GM13977 (cell line): ENCODE measurements at places on chromosomes 6 and 20.

DNA sequence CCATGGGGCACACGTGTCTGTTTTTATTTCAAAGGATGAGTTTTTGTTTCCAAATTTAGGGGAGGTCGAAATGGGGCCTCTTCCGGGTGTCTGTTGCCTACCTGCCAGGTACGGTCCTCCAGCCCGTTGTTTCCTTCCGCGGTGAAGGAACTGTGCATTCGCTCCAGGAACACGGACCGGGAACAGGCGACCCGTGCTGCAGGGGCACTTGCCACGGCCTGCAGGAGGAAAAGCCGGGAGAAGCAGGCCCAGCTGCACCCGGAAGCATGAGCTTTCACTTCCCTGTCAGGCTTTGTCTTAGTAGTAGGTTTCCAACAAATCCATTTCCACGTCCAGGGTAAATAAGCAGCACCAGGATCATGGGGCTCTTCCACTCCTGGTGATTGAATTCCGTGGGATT, 17.0 kb upstream of the NPEPL1 start:
- no peak for DNase-seq

DNA sequence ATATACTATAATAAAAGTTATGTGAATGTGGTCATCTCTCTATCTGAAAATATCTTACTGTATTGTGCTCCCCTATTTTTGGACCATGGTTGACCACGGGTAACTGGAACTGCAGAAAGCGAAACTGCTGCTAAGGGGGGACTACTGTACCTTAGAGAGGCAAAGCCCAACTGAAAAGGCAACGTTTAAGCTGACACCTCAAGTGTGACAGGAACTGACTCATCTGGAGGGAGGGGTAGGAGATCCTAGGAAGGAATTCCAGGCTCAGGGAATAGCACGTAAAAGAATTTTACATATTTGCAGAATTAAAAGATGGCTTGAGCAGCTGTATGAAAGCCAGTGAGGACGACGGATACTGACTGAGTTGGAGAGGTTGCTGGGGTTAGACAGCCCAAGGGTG, 34.8 kb downstream of the ELOVL2 start:
- peak; percentile 14 for DNase-seq

DNA sequence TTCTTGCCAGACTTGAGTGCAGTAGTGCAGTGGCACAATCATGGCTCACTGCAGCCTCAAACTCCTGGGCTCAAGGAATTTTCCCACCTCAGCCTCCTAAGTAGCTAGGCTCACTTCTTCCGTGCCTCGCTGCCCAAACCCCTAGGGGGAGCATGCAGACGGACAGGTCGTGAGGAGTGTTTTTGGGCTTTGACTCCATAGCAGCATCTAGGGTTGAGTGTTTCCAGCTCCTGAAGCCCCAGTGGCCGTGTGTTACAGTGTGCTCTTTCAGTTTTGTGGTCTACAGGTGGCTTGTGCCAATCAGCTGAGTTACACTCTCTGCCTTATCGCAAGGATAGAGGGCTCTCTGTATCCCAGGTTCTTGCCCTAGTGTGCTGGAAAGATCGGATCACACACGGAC, 33.4 kb downstream of the NCOA3 start:
- no peak for DNase-seq

DNA sequence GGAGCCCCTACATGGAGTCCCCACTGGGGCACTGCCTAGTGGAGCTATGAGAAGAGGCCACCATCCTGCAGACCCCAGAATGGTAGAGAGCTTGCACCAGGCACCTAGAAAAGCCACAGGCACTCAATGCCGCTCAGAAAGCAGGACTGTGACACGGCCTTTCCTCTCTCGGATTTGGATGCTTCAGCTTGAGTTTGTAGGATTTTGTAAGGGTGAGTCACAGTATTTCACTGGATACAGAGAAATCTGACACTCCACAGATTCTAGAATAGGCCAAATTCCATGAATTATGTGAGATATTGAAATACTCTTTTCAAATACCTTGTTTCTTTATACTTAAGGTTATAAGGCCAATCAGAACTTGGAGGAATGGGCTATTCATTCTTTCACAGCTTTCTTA, 424.5 kb downstream of the HTR1B start:
- no peak for DNase-seq

- DNase-seq, result no peak
Observed at GRCh38 chr6:21095462-21095861, 498.1 kb upstream of the SOX4 start.

DNA sequence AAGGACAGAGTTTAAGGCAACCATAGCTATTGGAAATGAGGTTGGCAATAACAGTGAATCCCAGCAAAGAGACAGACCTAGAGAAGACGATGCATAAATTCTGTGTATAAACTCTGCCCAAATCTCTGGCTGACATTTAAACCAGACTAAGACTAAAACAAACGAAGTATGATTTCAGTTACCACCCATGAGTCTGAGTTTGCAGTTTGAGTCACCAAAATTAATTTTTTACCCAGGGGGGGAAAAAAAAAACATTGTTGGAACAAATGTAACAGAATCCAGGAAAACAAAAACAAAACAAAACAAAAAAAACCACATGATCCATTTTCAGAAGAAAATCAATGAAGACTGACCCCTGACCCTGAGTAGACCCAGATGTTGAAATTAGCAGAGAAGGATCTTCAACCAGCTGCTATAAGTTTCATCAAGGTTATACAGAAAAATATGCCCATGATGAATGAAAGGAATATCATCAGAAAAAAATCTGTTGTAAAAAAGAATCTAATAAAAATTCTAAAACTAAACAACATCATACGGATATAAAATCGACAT, 190.8 kb downstream of the GMDS start:
- no peak for DNase-seq

DNA sequence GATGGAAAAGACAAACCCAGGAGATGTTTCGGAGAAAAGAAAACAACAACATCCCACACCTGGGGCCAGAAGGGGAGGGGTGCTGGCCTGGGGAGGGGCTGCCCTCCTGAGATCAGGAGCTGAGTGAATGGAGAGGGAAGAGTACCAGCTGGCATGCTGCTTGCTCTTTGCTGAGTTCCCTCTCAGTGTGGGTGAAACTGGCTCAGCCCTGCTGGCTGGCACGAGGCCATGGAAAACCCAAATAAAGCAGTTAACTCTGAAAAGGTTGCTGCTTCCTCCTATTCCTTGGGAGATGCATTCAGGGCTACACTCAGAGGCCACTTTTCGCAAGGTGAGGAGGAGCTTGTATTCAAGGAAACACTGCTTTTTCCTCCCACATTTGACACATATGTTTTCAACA, 8.0 kb upstream of the KCNK16 start:
- DNase-seq, result no peak

DNA sequence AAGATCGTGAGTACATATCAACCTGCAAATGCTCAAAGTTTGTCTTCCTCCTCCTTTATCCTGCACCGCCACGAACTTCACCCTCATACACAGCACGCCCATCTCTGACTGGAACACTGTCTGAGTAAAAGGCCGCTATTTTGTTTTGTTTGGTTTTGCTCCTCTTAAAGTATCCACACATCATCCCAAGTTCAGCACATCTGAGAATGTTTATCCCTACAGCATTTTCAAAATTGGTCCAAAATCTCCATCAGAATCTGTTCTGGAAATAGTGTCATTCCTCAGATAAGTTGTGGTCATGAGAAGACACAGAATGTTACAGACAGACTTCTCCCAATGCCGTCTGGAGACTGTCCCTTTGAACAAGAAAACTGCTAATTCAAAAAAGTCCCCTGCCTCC, 251.6 kb upstream of the ARID1B start:
- no peak for DNase-seq

GRCh38 chr6:97963193-97963592, 680.2 kb upstream of the MMS22L start:
- no peak for DNase-seq

DNA sequence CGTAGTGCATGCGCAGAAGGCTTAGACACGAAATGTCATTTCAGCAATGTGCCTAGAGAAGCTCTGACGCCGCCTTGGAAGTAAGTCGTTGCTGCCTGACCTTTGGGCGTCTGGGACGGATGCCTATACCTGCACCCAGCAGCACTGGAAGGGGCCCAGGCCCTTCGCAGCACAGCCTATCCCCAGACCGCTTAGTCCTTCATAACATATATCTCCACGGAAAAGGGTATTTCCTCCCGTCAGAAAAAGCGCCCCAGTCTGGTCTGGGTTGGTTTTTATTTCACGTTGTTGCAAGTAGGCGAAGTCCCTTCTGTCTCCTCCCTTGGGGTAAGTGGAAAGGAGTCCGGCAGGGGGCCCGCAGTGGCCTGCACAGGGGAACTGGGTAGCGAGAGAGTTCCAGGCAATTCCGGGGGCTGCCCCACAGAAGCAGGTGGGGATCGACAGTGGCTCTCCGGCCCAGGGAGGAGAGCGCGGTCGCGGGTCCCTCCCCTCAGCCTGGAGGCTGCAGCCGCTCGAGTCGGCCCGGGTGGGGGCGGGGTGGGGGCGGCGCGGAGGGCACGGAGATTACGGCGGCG, 559 bp upstream of the EYA4 start:
- peak; percentile 22 for DNase-seq
